ENCODE measurements at places on chromosomes 7 and 10.

DNA sequence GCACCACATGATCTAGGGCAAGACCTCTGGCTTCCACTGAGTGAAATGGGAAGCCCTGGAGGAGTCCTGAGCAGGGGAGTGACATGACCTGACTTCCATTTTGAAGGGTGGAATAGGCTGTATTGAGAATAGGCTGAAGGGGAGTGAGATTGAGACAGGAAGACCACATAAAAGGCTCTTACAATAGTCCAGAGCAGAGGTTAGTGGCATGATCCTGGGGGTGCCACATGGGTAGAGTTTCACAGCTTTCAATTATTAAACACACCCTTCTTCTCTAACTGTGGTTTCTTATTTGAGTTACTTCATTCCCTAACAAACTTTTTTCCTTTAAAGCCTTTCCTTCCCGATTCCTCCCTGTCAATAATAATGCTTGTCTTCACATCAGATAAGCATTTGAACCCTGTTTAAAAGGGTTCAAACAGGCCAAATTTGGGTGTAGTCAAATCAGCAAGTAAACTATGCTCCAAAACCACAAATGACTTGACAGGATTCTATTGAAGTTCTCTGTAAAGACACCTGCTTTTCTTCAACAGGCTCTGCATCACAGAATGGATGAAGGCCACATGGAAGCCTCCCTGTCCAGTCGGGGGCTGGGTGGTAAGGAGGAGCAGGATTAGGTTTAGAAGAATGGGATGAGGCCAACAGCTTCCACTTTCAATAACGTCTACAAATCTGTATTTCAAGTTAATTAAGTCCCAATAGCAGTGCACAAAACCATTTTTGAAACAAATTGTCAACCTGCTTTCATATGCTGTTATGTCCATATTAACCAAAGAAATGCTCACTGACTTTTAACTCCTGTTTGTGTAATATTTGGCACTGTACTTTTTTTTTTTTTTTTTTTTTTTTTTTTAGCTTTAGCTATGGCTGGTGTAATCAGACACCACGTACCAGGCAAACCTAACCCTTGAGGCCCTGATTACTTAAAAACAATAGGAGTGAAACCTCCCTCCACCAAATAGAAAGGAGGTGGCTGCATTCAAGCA lies 131.9 kb downstream of the NRCAM start:
- DNase-seq, result no peak

- no peak for DNase-seq
These were observed 30.0 kb downstream of the GUSB start for GRCh38 chr7:65951837-65952578.

- no peak for DNase-seq
These were observed 43.1 kb downstream of the ARID5B start for GRCh38 chr10:61944410-61945147.

DNA sequence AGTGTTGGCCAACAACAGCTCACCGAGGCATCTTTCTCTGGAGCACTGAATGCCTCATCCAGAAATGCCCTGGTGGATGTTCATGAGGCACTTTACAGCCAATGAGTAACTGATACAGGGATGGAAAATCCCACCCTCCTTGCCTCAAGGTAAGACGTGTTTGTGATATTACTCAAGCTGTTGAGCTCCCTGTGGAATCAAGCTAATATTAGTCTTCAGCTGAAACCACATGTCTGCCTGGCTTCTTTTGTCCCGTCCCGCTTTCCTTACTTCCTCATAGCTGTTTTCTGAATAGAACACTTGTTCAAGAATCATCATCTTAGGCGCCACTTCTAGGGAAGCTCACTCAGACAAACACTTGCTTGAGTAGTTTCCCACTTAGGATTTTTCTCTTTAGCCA lies 422.4 kb downstream of the INHBA start:
- no peak for DNase-seq

Measured in HFFc6 (cell line).